ENCODE measurements at places on chromosomes 12 and 14.

- DNase-seq = no peak
Measured at GRCh38 chr14:86237733-86238132, 707.8 kb downstream of the FLRT2 start.

GRCh38 chr12:2259369-2259768 is 206.6 kb downstream of the CACNA1C start:
- no peak for DNase-seq

DNA sequence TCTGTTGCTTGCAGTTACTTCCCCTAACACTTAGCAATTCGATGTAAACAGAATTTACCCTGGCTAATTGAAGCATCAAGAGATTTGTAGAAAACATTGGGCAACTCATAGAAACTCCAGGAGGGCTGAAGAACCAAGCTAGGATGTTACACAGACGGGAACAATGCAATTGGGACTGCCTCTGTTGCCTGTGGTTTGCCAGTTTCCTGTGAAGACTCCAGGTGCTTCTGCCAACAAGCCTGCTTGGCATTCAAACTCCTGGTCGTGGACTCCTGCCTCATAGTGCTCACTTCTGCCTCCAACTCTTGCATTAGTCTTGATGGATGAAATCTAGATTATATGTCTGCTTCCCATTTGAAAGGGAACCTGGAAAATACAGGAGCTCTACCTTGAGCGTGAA is 246.0 kb downstream of the BMP4 start:
- no peak for DNase-seq

DNA sequence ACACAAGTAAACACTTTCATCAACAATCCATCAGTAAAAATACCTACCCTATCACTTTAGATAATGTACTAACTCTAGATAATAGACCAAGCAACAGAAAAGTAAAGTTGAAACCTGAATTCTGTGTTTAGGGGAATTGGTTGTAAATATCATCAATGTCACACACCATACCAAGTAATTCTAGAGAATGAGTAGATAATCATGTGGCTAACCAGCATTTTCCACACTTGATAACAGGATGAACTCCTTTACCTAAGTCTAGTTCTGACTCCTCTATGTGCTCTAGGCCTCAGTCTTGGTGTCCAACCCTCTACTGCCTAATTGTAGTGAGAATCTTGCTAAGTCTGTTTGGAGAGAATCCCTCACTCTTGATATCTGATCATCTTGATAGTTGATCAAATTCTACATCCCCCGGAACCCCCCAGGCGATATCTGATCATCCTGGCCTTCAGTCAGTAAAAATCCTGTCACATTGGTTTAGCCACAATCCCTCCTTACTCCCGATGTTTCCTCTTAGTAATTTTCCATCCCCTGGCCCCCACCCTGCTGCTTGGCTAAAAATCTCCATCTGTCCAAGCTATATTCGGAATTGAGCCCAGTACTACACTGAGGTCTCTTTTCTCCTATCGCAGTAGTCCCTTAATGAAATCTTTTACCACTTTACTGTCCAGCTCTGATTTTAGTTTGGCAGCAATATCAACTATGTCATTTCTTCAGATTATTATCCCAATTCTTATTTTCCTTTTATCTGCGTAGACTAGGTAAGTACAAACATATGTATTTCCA is 3.4 kb upstream of the SLCO1A2 start:
- no peak for DNase-seq

GRCh38 chr12:47767216-47767724 is 5.8 kb upstream of the SLC48A1 start:
- DNase-seq = no peak

Data from foreskin melanocyte (primary cell).